ENCODE measurements at places on chromosomes 3 and 15.

DNA sequence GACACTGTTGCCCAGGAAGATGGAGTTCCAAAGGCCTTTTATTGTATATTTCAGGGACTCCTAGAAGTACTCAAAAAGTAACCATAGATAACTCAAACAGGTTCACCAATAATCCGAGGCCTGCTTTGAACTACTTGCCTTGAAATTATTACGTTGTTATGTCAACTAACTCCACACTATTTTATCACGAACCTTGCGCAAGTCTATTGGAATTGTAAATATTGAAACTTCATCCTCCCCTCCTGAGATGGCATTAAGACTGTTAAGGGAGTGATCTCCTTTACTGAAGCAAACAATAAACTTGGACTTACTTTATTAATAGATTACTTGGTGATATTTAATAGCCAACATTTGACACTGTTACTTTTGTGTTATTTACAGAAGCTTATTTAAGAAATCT lies 199.6 kb upstream of the GADL1 start:
- DNase-seq: no peak

GRCh38 chr3:152474585-152474984 lies 205.9 kb downstream of the MBNL1 start:
- DNase-seq: peak; percentile 88

DNA sequence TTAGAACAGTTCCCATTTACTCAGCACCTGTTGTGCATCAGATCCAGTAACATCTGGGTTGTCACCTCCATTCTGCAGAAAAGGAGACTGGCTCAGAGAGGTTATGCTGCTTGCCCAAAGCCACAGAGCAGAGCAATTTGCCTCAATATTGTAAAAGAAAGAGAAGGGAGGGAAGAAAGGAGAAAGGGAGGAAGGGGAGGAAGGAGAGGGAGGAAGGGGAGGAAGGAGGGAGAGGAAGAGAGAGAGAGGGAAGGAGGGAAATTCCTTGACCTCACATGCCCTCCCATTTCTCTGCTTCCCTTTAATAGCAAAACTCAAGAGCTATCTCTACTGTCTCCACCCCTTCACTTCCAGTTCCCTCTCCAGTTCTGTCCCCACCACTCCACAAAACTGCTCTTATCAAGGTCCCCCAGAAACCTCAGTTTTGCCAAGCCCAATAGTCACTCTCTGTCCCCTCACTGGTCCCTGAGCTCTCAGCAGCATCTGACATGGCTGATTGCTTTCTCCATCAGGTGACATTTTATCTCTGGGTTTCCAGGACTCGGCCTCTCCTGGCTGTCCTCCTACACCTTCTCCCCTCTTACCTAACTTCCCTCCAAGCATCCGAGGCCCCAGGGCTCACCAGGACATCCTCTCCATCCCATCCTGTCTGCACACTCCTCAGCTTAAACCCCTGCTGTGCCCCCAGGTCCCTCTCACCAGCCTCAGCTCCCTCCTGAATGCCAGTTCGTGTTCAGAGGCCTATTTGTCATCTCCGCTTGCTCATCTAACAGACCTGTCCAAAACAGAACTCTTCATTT lies 104.7 kb upstream of the LINGO1 start:
- DNase-seq: no peak

DNA sequence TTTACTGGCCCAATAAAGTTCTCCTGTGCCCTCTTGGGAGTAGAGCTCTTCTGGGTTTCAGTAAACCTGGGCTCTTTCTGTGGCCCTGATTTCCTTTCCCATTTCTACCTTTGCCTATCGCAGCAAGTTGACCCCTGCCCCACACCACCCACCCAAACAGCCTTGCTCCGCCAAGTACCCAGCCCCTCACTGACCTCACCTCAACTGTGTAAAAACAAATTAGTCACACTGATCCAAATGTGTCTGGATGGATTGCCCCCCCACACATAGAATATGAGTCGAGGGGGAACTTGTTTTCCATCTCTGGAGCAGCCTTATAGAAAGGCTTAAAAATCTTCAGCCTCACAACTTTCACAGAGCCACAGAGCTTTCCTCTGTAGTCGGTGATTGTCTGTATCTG lies 28.6 kb upstream of the VEPH1 start:
- no peak for DNase-seq

DNA sequence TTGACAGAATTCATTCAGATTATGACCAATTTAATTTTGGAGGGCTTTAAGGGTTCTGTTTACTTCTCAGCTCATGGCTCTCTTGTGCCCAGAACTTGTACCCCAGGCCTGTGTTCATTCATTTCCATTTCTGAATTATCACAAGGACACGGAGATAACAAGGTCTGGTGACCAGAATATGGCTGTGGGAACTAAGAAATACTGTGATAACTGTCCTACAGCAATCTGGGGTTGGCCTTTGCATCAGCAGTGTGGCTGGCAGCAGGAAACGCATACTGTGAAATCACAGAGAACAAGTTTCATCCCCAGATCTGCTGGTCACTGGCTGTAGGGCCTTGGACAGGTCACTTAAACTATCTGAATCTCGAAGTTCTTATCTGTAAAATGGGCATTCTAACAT lies 41.8 kb upstream of the TPM1 start:
- no peak for DNase-seq

DNA sequence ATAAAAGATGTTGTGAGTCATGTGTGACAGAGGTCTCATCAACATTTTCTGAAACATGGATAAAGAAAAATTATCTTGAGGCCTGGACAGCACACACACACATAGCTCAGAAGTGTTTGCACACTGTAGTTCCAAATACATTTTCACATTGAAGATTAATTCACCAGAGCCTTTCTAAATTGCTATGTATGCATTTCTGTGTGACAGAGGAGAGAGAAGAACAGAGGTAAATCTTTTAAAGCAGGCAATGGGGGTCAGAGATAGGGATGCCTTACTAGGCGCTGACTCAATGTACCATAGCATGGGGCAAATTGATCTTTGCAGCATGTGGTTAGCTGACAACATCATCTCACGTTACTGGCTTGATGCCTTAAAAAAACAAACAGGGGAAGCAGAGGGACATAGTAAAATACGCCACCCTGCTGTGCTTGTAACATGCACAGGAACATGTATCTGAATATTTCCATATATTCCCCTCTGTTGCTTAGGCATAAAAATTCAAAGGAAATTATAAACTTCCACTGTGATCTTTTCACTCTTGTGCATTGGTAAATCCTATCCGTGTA lies 7.7 kb downstream of the POU1F1 start:
- no peak for DNase-seq

DNA sequence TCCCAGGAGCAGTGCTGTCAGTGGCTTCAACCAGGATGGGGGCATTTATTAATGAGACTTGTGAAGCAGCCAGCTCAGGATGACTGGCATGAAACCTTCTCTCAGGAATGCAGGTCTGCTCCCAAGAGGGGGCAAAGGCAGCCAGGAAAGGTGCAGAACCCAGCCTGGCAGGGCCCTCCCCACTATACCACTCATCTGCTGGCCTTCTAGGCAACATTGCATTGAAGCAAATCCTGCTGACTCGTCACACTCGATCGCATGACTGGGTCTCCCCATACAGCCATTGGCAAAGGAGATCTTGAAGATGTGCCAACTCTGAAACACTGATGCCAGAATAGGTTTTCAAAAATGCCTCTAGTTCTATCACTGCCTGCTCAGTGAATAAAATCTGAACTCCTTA lies 65.7 kb upstream of the CMTM7 start:
- DNase-seq: no peak

- no peak for DNase-seq
Observed at GRCh38 chr3:116341899-116342298, 103.4 kb downstream of the LSAMP start.

DNA sequence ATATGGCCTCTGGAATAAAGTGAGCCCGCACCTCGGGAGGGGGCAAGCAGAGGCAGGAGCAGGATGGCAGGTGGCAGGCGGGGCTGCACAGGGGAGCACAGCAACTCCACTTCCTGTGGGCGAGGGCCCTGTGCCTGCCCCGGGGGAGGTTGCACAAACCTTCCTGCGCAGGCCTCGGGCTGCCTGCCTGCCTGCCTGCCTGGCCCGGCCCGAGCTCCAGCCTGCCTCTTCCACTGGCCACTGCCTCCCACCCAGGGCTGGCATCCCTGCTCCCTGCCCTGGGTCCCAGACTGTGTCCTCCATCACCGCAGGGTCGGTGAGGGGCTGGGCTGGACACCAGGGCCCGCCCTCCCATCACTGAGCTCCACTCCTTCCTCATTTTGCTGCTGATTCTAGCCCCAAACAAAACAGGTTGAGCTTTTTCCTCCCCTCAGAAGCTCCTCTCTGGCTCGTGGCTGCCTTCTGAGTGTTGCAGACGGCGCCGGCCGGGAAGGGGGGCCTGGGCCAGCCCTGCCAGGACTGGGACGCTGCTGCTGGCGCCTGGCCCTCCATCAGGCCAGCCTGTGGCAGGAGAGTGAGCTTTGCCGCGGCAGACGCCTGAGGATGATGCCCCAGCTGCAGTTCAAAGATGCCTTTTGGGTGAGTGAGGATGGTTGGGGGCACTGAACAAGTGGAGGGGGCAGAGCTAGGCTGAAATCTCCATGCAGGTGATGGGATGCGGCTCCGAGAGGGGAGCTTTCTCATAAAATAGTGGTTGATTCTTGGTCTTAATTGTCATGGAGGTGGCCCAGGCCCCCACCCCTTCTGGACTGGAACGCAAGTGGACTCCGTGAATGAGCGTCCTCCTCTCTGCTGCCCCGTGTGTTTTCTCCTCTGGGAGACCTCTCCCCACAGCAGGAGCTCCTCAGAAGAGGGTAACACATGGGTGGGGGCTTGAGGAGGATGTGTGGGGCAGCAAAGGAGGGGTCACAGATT lies at the start of gene PSTPIP1:
Gene PSTPIP1 (plus strand): TSS at position 156 of the 975 bp plus-strand sequence. CDS start 448 bp downstream, at position 604.
- DNase-seq: peak; percentile 15

DNA sequence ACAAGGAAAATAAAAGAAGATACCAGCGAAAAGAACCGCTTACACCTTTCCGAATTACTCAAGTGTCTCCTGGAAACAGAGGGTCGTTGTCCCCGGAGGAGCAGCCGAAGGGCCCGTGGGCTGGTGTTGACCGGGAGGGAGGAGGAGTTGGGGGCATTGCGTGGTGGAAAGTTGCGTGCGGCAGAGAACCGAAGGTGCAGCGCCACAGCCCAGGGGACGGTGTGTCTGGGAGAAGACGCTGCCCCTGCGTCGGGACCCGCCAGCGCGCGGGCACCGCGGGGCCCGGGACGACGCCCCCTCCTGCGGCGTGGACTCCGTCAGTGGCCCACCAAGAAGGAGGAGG lies 325 bp downstream of the ALCAM start:
- DNase-seq: no peak

DNA sequence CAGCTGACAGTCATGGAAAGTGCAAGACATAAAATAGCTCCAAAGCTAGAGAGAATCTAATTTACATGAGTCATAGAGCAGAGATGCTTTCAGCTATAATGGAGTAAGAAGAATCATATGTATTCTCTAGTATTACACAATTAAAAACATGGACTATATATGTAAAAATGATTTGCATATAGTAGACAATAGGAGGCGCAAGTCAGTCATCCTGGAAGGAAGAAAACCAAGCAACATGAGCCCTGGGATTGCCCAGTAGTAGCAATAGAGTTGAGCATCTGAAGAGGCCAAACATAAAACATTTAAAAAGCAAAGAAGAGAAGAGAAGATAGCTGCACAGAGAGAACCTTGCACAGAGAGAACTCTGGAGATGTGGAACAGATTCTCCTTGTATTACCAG lies 455.0 kb downstream of the EPHA3 start:
- DNase-seq: no peak

GRCh38 chr3:152642658-152643057 lies 192.3 kb upstream of the P2RY1 start:
- DNase-seq: no peak

GRCh38 chr3:156558389-156558788 lies 3.5 kb upstream of the SSR3 start:
- no peak for DNase-seq

DNA sequence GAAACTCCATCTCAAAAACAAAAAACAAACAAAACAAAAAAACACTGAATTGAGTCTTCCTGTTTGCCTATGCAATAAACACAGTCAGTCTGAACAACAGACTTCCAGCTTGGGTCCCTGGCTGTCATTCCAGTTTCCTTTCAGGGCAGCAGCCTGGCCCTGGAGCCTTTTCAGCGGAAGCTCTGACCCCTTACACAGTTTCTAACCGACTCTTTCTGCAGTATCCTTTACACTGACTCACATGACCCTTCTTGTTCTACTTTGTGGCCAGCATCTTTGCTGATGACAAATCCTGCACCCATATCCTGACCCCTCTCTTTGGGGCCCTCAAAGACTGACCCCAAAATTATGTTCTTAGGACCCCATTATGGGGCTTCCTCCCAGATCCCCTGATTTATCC lies 38.3 kb upstream of the INO80 start:
- no peak for DNase-seq

GRCh38 chr3:55947406-55947805 lies 460.3 kb upstream of the WNT5A start:
- no peak for DNase-seq

- no peak for DNase-seq
Observed at GRCh38 chr15:28109626-28110455, 10.7 kb upstream of the OCA2 start.

GRCh38 chr3:189941125-189941524 lies 179.6 kb downstream of the P3H2 start:
- DNase-seq: no peak

DNA sequence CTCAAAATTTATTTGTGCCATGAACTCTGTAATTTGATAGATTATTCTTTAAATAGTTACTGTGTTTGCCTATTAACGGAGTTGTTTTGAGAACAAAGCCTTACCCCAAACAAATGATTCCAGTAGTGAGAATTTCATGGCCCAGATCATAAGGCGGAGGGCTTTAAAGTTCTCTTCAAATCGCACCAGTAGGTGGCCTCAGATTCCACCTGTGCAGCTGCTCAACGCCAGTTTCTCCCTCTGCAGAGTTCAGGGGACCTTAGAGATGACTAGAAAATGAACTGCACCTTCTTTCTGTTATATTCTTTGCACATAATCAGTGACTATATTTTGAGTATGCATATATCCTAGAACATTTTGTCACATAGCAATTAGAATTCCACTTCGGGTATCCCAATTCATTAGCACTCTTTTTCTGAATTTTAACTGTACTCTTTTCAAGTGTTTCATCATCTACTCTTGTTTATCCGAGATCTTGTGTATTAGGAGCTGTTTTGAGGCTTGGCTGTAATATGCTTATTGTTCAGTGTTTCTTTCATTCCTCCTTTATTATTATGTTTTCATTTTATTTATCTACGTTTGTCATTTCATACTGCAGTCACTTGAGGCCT lies 232.6 kb upstream of the CHRM5 start:
- DNase-seq: peak; percentile 7

- DNase-seq: no peak
Observed at GRCh38 chr15:74304431-74304830, 63.0 kb downstream of the CYP11A1 start.

GRCh38 chr3:138173769-138174420 lies 826 bp downstream of the DBR1 start:
- no peak for DNase-seq

DNA sequence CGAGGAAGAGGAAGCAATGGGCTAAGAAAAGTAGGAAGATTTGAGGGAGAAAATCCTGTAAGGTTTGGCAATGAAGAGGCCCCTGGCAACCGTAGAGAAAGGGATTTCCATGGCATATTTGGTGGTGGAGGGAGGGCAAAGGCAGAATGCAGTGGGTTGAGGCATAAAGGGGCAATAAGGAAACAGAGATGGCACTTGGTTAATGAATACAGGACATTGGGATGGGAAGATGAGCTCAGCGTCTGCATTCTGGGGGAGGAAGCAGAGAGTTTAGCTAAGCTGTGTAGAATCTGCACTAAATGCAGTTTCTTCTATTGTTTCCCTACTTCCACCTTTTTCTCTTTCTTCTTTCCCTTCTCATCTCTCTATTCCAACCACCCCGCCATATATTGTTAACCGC lies 83.6 kb downstream of the LRTM1 start:
- no peak for DNase-seq

GRCh38 chr15:41936649-41937567 lies 35.4 kb downstream of the EHD4 start:
- DNase-seq: no peak

- DNase-seq: no peak
Observed at GRCh38 chr3:101273156-101273555, 47.2 kb downstream of the IMPG2 start.
